Chondrocyte (in vitro differentiated cells): ENCODE measurements at places on chromosomes 6 and 20. TPM values are rescaled to one million over a fixed set of nuclear protein-coding genes. Genes with fewer than 3 reads are reported as not detected.
A peak's percentile ranks its signal among the peaks of the same experiment; 100 is the strongest.

GRCh38 chr20:13299401-13299800 is 78.3 kb downstream of the ISM1 start:
- no peak overlapping the region for H3K27ac ChIP-seq
- DNase-seq: no peak
- peaks cover 4% of the 10 kb centered on the region for H3K4me1 ChIP-seq
- H3K36me3 ChIP-seq: no peaks in the 10 kb centered on the region

DNA sequence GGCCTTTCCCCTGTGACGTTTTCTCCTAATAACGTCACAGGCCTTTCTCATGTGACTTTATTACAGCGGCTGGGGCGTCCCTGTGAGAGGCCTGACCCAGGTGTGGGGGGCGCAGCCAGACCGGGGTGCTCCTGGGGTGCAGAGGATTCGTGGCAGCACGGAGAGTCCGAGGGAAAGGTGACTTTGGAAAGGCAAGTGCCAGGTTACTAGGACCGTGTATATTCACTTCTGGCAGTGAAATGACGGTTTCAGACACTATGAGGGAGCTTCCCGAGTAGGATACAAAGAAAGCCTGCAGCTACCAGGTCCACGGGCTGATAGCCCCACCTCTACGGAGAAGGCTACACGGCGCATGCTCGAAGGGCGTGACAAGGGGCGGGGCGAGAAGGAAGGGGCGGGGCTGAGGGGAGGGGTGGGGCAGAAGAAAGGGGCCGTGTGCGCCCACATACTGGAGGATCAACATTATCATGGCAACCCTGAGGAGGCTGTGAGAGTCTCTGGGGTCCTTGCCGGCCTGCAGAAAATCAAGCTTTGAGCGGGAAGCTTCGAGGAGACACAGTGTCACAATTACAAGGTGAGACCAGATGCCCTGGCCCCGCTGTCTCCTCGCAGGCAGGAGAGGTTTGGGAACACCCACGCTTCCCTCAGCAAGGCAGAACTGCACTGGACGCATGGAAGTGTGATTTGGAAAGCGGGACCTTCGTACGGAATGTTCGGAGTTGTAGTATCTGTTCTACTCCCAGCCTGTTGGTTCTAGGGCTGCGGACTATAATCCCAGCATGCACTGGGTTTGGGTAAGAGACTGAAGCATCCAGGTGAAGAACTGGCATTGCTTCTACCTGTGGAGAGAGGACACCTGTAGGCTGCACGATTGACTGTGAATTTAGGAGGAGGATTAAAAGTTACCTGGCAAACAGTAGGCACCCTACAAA is 54.4 kb upstream of the ZNF337 start:
- peak overlapping the region; percentile 56 for H3K4me3 ChIP-seq
- no peaks in the 10 kb centered on the region for H3K27me3 ChIP-seq
- H3K4me1 ChIP-seq: no peaks in the 10 kb centered on the region
- no peak overlapping the region for H3K27ac ChIP-seq

TRIM10 gene
- total RNA-seq: not detected in 3 replicates

DNA sequence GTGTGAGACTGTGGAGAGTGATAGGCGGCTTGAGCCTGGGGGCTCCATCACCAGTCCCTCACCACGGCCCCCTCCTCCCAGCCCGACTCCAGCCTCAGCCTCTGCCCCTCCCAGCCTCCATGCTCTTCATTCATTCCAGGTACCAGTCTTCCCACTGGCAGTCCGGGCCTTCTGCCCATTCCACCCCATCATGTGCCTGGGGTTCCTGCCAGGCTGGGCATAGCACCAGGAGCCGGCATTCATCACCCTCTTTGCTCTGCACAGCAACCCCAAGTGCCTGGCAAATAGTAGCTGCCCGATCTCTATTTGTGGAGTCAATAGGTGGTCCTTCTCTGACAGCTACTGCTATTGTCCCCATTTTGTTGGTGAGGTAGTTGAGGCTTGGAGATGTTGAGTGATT is 39.6 kb upstream of the GTSF1L start:
- no peaks in the 10 kb centered on the region for H3K4me1 ChIP-seq
- no peak for DNase-seq
- no peaks in the 10 kb centered on the region for H3K36me3 ChIP-seq
- peaks cover 56% of the 10 kb centered on the region for H3K27me3 ChIP-seq

CPNE5 gene
- total RNA-seq: 0.18 TPM in 1 of 3 replicates, not detected in the others

PRSS16 gene
- 1.1 to 1.8 TPM (median 1.7 TPM) in 3 replicates for total RNA-seq

GRCh38 chr20:62984666-62985443 is 21.9 kb downstream of the BHLHE23 start:
- H3K27ac ChIP-seq: no peak overlapping the region
- no peak overlapping the region for H3K4me3 ChIP-seq
- peaks cover 46% of the 10 kb centered on the region for H3K27me3 ChIP-seq
- no peaks in the 10 kb centered on the region for H3K36me3 ChIP-seq
- no peak for DNase-seq

- no peaks in the 10 kb centered on the region for H3K27me3 ChIP-seq
- no peak overlapping the region for H3K27ac ChIP-seq
- H3K4me3 ChIP-seq: no peak overlapping the region
- no peaks in the 10 kb centered on the region for H3K36me3 ChIP-seq
- no peaks in the 10 kb centered on the region for H3K4me1 ChIP-seq
Measured at GRCh38 chr6:110560239-110561007, 84.0 kb upstream of the SLC22A16 start.

GRCh38 chr20:9616833-9617461 is 102.6 kb downstream of the LAMP5 start:
- no peak overlapping the region for H3K27ac ChIP-seq
- peaks cover 14% of the 10 kb centered on the region for H3K4me1 ChIP-seq
- peaks cover 8% of the 10 kb centered on the region for H3K27me3 ChIP-seq
- H3K4me3 ChIP-seq: no peak overlapping the region
- no peak for DNase-seq

- H3K4me1 ChIP-seq: peaks cover 14% of the 10 kb centered on the region
- no peak overlapping the region for H3K4me3 ChIP-seq
- H3K27ac ChIP-seq: no peak overlapping the region
- H3K27me3 ChIP-seq: no peaks in the 10 kb centered on the region
- no peak for DNase-seq
Measured at GRCh38 chr6:169296170-169296569, 42.5 kb upstream of the THBS2 start.

GRCh38 chr20:20492521-20493332 is 124.8 kb downstream of the INSM1 start:
- H3K4me1 ChIP-seq: peaks cover 4% of the 10 kb centered on the region
- peaks cover 3% of the 10 kb centered on the region for H3K36me3 ChIP-seq
- no peak overlapping the region for H3K4me3 ChIP-seq
- no peak for DNase-seq
- no peaks in the 10 kb centered on the region for H3K27me3 ChIP-seq

- no peak overlapping the region for H3K4me3 ChIP-seq
- H3K4me1 ChIP-seq: peaks cover 29% of the 10 kb centered on the region
- H3K27ac ChIP-seq: peak overlapping the region; percentile 34
- no peaks in the 10 kb centered on the region for H3K36me3 ChIP-seq
Measured at GRCh38 chr6:21900730-21901129, 307.2 kb downstream of the SOX4 start.

FHL5 gene
- total RNA-seq: not detected in 3 replicates

- H3K4me3 ChIP-seq: no peak overlapping the region
- DNase-seq: no peak
- peak overlapping the region; percentile 45 for H3K27ac ChIP-seq
- no peaks in the 10 kb centered on the region for H3K27me3 ChIP-seq
Measured at GRCh38 chr6:11356404-11357155, 124.1 kb upstream of the NEDD9 start.

GRCh38 chr20:39660226-39660625 is 698.1 kb downstream of the DHX35 start:
- DNase-seq: no peak
- H3K4me1 ChIP-seq: peaks cover 37% of the 10 kb centered on the region
- no peaks in the 10 kb centered on the region for H3K36me3 ChIP-seq
- no peaks in the 10 kb centered on the region for H3K27me3 ChIP-seq
- H3K27ac ChIP-seq: peak overlapping the region; percentile 86
- H3K4me3 ChIP-seq: no peak overlapping the region

DNA sequence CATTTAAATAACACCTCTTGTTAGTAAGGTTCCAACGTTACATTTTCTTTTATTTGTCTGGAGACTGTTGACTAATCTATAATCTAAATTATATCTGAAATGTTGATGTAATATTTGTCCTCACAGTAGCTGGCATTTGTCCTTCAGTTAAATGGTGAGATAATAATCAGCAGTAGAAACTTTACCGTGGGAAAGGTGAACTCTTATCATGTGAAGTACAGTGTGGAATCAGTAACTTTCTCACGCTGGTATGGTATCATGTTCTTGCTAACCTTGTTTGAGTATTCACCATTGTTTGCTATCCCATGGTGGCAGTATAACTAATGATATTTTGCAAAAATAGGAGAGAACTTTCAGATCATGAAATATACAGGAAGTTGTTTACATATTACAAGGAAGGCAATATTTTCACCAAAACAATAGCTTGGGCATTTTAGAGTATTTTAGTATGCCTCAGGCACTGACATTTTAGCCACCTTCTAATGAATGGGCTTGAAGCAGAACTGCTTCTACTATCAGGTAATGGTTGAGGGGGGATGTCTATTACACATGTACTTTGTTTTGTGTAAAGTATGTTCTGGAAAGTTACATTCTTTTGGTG is 4.8 kb downstream of the GMNN start:
- no peak for DNase-seq
- no peak overlapping the region for H3K27ac ChIP-seq
- H3K36me3 ChIP-seq: peaks cover 2% of the 10 kb centered on the region
- H3K4me1 ChIP-seq: peaks cover 31% of the 10 kb centered on the region
- no peak overlapping the region for H3K4me3 ChIP-seq
- no peaks in the 10 kb centered on the region for H3K27me3 ChIP-seq

SNAP25 gene
- 0.46 to 0.65 TPM (median 0.60 TPM) in 3 replicates for total RNA-seq

GRCh38 chr20:63959699-63960075 is 3.5 kb upstream of the UCKL1 start:
- no peak for DNase-seq
- H3K4me3 ChIP-seq: no peak overlapping the region
- H3K27ac ChIP-seq: no peak overlapping the region
- H3K4me1 ChIP-seq: peaks cover 21% of the 10 kb centered on the region
- no peaks in the 10 kb centered on the region for H3K27me3 ChIP-seq

DNA sequence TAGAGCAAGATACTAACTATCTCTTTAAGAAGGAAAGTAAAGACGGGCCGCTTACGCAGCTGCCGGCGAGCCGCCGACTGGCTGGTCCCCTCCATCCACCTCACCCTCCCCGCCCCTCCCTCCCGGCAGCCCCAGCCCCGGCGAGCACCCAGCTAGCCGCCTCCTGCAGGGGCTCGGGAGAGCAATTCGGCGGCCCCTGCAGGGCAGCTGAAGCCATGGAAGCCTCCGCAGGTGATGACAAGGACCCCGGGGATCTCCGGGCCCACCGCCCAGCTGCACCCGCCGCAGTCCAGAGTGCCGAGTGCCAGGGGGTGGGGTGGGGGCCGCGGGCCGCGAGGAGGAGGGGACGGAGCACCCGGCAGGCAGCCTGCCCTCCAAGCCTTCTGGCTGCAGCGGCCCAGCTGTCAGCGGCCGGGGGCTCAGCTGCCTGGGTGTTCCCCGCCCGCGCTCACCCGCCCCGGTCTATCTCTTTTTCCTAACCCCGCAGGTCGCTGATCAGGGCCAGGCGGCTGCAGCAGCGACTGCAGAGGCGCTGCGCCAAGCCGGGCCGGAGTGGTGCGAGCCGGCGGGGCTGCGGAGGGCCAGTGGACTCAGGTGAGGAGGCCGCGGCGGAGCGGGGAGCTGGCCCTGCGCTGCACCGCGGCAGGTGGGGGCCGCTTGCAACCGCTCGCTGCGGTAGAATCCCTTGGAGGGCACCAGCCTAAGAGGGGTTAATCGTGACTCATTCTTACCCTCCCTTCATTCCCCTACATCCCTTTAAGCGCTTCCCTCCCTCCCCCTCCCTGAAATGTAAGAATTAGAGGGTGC is at the start of gene SNPH:
TSS of gene SNPH (plus strand) at position 128 of the 807 bp plus-strand sequence. CDS start 29,946 bp downstream, outside the sequence.
- H3K27ac ChIP-seq: peak within 1 kb of the TSS; percentile 87
- DNase-seq: no peak
- no peaks in the 10 kb centered on the region for H3K36me3 ChIP-seq
- H3K27me3 ChIP-seq: no peaks in the 10 kb centered on the region

DNA sequence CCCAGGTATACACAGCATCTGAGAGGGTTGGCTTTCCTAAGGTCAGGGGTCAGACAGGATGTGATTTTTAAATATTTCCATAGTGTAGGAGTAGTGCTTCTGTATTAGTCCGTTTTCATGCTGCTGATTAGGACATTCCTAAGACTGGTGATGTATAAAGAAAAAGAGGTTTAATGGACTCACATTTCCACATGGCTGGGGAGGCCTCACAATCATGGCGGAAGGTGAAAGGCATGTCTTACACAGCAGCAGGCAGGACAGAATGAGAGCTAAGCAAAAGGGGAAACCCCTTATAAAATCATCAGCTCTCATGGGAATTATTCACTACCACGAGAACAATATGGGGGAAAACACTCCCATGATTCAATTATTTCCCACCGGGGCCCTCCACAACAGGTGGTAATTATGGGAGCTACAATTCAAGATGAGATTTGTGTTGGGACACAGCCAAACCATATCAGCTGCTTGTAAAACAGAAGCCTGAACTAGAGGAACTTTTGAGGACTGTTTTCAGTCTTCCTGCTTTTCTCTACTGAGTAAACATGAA is 91.0 kb upstream of the MEI4 start:
- H3K27ac ChIP-seq: no peak overlapping the region
- DNase-seq: no peak
- H3K4me3 ChIP-seq: no peak overlapping the region
- no peaks in the 10 kb centered on the region for H3K36me3 ChIP-seq

DNA sequence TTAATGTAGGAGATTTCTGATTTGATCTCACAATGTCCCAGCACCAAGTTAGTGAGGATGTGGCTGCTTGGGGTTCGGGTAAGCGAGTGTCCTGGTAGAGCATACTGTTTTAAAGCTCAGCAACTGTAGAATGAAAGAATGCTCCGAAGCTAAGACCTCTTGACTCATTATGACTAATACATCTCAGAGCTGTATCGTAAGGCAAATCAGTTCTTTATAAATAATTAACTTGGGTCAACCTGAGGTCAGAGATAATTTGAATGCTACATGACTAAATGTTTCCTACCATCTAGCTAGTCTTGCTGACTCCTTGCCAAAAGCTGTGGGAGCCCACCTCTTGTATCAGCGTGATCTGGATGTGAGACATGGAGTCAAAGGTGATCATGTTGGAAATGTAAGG is 128.8 kb upstream of the PDE7B start:
- H3K4me1 ChIP-seq: peaks cover 7% of the 10 kb centered on the region
- H3K27me3 ChIP-seq: no peaks in the 10 kb centered on the region
- H3K4me3 ChIP-seq: no peak overlapping the region
- no peak for DNase-seq
- H3K36me3 ChIP-seq: peaks cover 3% of the 10 kb centered on the region

DNA sequence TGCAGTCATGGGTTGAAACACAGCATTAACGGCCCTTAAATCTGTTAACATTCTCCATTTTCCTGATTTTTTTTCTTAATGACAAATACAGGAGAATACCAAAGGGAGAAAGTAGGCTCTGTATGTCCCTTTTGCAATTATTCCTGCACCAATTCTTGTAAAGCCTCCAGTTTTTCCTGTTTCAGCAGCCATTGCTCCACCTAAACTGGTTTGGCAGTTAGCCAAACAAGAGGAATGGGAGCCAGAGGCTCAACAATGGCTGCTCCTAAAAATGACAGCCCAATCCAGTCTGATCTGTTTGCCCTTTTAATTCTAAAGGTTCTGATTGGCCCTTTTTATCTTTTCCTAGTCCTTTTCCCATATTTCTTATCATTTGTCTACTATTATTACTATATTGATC is 284.2 kb upstream of the SGK1 start:
- no peak for DNase-seq
- peaks cover 5% of the 10 kb centered on the region for H3K36me3 ChIP-seq
- H3K27ac ChIP-seq: no peak overlapping the region

TENT5A gene
- total RNA-seq: 25.8 to 57.9 TPM (median 27.9 TPM) in 3 replicates
